Stimulated activated CD4-positive, alpha-beta T cell treated with anti-CD3 and anti-CD28 coated beads, TNF-alpha, amount 100 ng/mL, for 4 hours (primary cell): ENCODE measurements at places on chromosomes 12 and 14.

DNA sequence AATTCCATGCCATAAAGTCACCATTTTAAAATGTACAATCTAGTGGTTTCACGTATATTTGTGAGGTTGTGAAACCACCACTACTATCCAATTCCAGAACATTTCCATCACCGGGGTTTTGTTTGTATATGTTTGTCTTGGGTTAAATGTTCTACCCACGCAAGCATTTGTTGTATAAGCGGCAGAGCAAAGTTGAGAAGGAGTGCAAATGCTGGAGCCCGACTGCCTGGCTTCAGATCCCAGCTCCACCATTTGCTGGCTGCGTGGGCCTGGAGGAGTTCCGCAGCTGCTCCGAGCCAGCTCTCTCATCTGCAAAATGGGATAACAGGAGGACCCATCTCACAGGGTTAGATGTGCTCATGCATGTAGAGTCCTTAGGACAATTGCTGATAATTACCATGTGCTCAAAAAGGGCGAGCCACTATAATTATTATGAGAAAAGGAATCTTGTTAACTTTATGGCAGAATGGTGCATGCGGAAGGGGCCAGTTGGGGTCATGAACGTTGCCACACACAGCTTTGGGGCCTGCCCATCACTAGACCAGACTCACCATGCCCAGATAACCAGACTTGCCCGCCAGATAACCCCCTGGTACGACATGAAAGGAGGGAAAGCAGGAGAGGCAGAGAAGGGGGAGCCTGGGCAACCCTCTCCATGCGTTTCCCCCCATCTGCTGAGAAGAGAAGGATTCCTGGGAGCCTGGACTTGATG, 6.4 kb downstream of the ACTN1 start:
- no peak for DNase-seq

- no peak for DNase-seq
Observed at GRCh38 chr14:20999591-20999990, 498 bp downstream of the SLC39A2 start.

GRCh38 chr12:56221232-56221756, 428 bp downstream of the RNF41 start:
- DNase-seq = no peak

DNA sequence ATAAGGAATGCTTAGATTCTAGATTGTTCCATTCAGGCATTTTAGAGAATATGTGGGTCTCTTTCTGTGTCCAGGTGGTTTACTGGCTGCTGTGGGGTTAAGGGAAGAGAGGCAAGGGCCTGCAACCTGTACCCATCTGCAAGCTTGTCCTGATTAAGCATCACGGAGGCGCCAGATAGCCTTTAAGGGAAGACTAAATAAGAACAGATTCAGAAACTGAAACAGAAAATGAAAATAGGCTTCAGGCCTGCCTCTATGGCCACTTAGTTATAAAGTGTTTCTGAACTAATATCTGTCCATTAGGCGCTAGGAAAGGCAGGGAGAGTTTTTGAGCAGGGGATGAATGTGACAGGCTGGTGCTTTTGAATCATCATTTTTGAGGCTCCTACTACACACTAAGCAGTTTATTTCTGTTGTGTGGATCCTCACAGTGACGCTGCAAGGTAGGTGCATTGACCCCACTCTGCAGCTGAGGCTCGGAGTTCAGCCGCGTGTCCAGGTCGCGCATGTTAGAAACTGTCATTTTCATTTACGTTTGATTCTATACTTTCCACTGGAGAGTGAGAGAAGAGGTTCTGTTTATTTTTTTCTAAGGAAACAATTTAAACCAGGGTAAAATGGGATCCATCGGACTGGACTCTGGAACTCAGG, 47.4 kb downstream of the SLC6A12 start:
- DNase-seq = no peak

DNA sequence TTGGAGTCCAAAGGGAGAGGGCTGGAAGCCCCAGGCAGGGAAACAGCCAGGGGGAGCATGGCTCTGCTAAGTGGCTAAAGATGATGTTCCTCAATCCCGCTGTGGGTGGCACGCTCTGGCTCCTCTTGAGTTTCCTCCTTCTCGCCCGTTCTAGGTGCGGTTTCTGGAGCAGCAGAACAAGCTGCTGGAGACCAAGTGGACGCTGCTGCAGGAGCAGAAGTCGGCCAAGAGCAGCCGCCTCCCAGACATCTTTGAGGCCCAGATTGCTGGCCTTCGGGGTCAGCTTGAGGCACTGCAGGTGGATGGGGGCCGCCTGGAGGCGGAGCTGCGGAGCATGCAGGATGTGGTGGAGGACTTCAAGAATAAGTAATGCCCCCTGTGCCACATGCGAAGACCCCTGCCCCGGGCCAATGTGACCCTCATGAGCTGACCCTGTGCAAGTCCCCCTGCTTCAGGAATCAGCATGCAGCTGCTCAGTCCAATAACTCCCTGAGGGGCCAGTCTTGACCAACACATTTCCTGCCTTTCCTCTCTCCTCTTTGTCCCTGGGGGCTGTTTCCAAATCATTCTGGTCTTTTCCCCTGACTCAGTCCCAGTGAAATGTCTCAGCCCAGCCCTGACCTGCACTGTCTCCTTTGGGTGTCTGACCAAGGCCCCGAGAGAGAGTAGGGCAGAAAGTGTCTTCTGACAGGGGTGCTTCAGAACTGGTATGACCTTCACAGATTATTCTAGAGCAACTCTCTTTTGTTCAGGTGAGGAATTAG, 2.1 kb downstream of the KRT7 start:
- DNase-seq = no peak

GRCh38 chr12:97335115-97335514, 127.5 kb upstream of the RMST start:
- DNase-seq = no peak

GRCh38 chr12:88931598-88931997, 351.3 kb upstream of the KITLG start:
- DNase-seq = no peak

DNA sequence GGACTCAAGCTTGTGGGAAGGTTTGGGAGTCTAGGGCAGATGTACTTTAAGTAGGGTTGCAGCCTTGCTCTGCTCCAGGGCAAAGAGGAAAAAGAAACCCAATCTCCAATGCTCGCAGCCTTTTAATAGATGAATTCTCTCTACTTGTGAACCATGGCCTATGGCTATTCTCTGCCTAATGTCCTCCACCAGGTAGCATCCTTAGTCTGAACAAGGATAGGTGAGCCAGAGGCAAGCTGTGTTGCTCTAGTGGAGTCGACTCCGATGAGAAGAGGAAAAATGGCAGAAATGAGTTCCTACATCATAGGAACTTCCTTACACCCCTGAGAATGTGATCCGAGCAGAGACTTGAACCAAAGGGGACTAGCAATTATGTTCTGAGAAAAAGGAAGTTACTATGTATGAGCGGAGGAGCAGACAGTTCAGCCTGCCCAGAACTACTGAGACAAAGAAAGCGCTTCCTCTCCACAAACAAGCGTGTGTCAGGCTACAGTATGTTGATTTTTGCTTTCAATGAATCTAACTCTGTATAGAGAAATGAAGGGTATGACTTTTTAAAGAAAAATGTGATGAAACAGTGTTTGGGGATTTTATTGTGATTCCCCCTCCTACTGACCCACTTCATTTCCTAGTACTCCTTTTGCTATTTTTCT, 153.6 kb upstream of the ARID2 start:
- no peak for DNase-seq

- no peak for DNase-seq
Observed at GRCh38 chr12:17954788-17955187, 135.2 kb downstream of the RERGL start.

DNA sequence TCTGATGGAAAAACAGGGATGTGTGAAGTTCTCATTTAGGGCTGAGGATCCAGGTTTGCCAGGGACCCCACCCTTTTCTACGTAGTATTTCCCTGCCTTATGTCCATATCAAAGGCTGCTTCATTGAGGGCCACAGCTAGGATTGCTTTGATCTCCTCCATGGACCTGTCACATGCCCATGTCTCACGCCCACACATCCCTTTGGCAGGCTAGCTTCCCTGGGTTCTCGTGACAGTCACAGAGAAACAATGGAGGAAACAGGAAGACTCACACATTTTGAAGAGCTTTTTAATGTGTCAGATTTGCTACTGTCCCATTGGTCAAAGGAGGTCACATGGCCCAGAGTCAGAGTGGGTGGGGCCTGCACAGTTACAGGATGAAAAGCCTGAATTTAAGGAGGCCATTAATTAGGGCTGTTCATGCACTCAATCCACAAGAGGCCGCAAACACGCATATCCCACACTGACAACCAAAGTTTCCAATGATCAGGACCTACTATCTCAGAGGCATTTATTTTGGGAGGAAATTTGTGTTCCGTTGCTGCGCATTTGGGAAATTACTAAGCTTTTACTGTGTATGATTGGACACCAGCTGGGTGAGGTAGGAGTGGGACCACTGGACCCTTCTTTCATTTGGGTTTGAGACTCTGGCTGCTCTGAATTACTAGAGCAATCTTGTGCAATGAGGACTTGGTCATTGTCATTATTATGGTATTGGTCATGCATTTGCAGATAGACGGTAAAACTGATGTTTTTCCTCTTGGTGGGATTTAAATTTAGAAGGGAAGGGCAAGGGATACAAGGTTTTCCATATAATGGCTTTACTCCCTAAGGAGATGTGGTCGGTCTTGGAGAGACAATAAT, 266.2 kb downstream of the KTN1 start:
- DNase-seq = no peak

- no peak for DNase-seq
Observed at GRCh38 chr12:8553088-8553627, 12.5 kb upstream of the CLEC4E start.

DNA sequence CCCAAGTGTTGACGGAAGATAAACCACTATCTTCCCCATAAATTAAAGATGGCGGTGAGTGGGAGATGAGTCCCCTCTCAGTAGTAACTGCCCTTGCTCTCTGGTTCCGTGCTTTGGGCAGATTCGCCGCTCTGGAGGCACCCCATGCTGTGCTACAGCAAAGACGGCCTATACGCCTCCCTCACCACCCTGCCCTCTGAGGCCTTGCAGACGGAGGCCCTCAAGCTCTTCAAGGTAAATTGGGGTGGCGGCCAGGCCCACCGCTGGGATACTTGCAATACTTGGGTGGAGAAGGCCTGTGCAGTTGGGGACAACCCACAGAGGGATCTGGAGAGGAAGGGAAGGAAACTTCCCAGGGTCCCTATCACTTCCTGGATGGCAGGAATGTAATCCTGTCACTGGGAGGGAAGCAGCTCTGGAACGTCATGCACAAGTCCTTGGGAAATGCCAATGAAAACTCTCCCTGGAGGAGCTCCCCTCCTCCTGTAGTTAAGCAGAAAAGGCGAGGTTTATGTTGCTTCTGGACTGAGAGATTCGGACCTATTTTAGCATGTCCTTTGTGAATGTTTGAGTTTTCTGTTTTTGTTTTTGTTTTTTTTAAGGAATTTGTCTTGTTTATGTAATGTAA, 22.8 kb downstream of the PIGH start:
- DNase-seq = no peak

GRCh38 chr12:44627387-44628166, 248.5 kb downstream of the NELL2 start:
- no peak for DNase-seq

DNA sequence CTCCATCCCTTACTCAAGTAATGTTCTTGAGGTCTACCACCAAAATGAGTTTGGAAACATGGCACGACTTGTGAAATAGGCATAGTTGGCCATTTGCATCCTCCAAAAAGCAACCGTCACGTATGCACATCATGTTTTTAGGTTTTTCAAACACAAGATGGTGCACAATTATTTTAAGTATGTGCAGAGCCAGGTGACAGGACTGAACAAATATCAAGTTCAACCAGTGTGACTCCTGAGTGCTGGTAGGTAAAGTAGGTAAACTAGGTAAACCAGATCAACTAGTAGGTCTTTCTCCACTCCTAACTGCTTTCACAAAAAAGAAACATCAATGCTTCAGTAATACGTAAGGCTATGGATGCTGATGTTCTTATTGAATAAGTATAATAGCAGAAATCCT, 39.1 kb downstream of the FGD6 start:
- no peak for DNase-seq

- DNase-seq = no peak
Observed at GRCh38 chr12:6699989-6700645, 498 bp downstream of the PIANP start.

DNA sequence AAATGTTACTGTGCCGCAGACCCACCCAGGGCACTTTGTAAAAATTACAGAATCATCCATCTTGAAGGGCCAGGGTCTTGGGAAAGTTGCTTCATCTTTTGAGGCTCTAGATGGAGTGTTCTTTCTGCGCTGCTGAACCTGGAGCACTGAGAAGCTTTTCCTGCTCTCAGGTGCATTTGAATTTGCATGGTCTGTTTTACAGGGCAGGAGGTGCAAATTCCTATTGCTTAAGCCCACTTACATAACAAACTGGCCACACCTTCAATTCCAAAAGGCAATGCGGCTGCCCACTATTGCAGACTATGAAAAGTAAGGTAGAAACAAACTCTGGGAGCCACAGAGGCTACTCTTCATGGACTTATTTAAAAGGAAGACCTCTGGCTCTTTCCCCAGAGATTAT, 254.8 kb downstream of the CACNA1C start:
- DNase-seq = no peak

DNA sequence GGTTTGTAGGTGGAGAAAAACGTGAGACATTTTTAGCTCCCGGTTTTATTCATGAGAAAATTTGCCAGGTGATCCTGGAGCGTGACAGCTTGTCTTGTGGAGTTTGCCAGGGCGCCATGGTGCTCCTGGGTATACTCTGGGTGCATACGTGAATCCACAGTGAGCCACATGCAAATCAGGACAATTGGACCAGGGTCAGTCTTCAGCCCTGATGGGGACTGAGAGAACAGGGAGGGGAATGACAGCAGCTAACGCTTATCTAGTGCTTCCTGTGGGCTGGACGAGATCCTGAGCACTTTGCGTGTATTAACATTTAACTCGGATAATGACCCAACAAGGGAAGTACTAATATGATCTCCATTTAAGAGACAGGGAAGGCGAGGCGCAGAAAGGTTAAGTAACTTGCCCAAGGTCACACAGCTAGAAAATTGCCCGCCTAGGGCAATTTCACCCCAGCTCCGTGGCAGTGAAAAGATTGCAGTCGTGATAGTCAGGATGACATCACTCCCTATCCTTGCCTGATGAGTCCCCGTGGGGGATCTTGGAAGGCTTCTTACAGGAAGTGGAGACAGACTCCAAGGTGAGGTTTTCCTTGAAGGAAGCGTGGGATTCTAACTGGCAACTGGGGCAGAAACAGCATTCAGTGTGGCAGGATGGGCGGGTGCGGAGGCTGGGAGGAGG, 118.4 kb upstream of the NCOR2 start:
- DNase-seq = no peak

- no peak for DNase-seq
Observed at GRCh38 chr12:49008943-49009342, 9.6 kb downstream of the PRKAG1 start.

GRCh38 chr14:58638231-58639197, 752 bp downstream of the DACT1 start:
- peak; percentile 21 for DNase-seq

GRCh38 chr12:124018539-124018938, 45.5 kb downstream of the ZNF664 start:
- DNase-seq = no peak

- no peak for DNase-seq
Observed at GRCh38 chr14:55715889-55716288, 135.9 kb downstream of the KTN1 start.

GRCh38 chr12:57830393-57830792, 11.9 kb upstream of the AVIL start:
- no peak for DNase-seq
